Activated CD4-positive, alpha-beta T cell treated with anti-CD3 and anti-CD28 coated beads, Interleukin-2, amount 10 ng/mL, durations not matched to agents 7 days and 5 days (primary cell): ENCODE measurements at places on chromosomes 5 and 9.

DNA sequence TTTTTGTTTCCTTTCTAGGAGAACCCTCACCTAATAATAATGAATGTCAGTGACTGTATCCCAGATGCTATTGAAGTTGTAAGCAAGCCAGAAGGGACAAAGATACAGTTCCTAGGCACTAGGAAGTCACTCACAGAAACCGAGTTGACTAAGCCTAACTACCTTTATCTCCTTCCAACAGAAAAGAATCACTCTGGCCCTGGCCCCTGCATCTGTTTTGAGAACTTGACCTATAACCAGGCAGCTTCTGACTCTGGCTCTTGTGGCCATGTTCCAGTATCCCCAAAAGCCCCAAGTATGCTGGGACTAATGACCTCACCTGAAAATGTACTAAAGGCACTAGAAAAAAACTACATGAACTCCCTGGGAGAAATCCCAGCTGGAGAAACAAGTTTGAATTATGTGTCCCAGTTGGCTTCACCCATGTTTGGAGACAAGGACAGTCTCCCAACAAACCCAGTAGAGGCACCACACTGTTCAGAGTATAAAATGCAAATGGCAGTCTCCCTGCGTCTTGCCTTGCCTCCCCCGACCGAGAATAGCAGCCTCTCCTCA is 87.1 kb downstream of the OSMR start:
- H3K27me3 ChIP-seq, result peaks cover 11% of the 10 kb centered on the region
- H3K36me3 ChIP-seq, result peaks cover 10% of the 10 kb centered on the region
- DNase-seq, result no peak

DNA sequence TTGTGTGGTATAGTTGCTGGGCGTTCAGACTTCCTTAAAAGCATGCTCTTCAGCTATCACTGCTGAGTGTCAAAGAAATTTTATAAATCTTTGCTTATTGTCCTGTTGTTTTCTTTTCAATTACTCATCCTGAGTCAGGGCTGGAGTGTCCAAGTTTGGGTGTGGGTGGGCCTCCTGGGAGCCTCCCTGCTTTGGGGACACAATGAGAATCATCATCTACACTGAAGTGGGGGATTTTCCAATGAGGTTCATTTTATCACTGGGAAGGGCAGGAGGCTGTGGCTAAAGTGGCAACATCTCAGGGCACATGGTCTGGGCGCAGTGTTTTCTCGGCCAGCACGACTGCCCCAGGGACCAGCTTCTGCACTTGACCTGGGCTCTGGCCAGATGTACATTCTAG is 19.5 kb downstream of the GFPT2 start:
- no peaks in the 10 kb centered on the region for H3K4me1 ChIP-seq
- H3K27ac ChIP-seq, result no peak overlapping the region
- H3K4me3 ChIP-seq, result no peak overlapping the region
- peaks cover 8% of the 10 kb centered on the region for H3K27me3 ChIP-seq

GRCh38 chr5:90301248-90301647 is 108.3 kb downstream of the CETN3 start:
- no peak overlapping the region for H3K4me3 ChIP-seq
- no peak overlapping the region for H3K27ac ChIP-seq
- no peaks in the 10 kb centered on the region for H3K36me3 ChIP-seq
- H3K27me3 ChIP-seq, result peaks cover 6% of the 10 kb centered on the region
- no peak for DNase-seq

DNA sequence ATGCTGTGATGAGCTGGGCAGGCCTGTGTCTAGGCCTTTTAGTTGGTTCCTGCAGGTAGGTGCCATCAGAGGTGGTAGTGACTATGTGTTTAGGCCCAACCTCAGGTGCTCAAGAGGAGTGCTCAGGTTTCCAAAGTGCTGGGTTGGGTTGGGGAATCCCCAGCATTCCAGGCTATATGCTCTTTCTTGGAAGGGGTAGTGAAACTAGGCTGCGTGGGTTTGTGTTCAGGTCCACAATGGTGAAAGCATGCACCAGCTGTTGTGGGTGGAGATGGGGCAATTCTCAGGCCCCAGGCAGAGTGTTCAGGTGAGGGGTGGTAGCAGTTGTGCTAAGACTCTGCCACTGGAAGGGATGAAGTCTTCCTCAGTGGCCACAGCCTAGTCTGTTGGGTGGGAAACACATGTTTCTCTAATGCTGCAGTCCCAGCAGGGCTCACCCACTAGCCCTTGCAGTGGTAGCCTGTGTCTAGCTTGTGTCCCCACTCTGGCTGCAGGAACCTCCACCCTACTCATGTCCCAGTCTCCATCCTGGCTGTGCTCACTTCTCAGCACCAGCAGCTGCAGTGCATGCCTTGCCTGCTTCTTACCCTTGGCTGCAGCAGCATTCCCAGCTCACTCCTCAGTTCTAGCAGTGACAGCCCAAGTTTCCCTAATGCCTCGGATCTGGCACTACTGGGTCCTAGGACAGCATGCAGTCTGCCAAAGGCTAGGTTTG is 78.9 kb downstream of the FAM170A start:
- no peaks in the 10 kb centered on the region for H3K36me3 ChIP-seq
- H3K4me3 ChIP-seq, result no peak overlapping the region
- no peak for DNase-seq
- H3K4me1 ChIP-seq, result no peaks in the 10 kb centered on the region
- H3K27ac ChIP-seq, result no peak overlapping the region

DNA sequence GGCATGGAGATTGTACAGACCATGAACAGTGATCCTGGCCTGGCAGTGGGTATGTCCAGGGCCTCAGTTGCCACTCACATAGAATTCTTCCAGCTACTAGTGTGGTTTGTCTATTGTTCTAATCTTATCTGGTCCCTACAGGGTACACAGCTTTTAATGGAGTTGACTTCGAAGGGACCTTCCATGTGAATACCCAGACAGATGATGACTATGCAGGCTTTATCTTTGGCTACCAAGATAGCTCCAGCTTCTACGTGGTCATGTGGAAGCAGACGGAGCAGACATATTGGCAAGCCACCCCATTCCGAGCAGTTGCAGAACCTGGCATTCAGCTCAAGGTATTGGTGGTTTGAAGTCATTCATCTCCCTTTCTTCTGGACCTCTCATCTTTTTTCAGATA is 43.8 kb downstream of the THBS4 start:
- no peak overlapping the region for H3K27ac ChIP-seq
- no peak for DNase-seq
- no peaks in the 10 kb centered on the region for H3K27me3 ChIP-seq
- H3K4me1 ChIP-seq, result peaks cover 18% of the 10 kb centered on the region
- no peaks in the 10 kb centered on the region for H3K36me3 ChIP-seq
- no peak overlapping the region for H3K4me3 ChIP-seq

DNA sequence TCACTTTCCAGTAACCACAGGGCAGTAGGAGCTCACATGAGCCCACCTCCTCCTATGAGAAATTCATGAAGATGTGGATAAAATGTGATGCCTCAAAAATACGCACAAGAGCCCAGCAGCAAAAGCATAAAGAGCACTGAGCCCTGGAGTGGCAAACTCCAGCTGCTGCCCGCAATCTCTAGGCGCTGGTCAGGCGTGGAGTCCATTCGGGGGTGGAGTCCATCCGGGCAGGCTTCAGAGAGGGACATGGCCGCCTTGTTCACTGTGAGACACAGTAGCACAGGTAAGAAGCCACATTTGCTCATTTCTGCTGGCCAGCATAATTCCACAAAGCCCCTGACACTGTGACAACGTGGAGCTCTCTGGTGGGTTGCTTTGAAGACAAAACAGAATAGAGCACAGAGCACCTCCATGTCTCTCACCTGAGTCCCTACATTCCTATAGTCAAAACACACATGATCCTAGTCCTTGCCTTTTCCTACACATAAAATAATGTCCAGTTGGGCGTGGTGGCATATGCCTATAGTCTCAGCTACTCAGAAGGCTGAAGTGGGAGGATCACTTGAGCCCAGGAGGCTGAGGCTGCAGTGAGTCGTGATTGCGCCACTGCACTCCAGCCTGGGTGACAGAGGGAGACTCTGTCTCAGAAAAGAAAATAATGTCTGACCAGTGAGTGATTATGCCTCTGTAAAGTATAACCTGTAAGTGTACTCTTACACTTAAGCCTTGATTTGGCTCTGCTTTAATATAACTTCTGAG is 365.2 kb downstream of the GADD45G start:
- no peaks in the 10 kb centered on the region for H3K36me3 ChIP-seq
- peaks cover 6% of the 10 kb centered on the region for H3K27me3 ChIP-seq
- DNase-seq, result no peak
- H3K4me3 ChIP-seq, result no peak overlapping the region
- peaks cover 21% of the 10 kb centered on the region for H3K4me1 ChIP-seq
- H3K27ac ChIP-seq, result no peak overlapping the region

DNA sequence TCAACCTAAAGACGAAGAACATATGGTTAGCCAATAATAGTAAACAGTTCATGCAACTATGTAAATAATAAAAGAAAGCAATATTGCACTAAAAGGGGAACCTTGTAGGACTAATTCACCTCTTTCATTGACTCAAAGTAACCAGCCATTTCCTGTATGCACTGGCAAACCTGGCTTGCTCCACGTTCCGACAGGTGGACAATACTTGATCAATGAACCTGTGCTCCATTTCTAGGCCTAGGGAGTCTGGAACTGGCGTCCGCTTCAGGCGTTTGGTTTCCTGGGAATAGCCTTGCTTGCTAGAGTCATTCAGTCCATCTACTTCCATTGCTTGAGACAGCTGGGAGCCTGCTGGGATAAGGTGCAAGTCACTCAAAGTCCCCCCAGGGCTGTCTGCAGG is 41.6 kb downstream of the PTAR1 start:
- H3K36me3 ChIP-seq, result peaks cover 55% of the 10 kb centered on the region
- no peaks in the 10 kb centered on the region for H3K4me1 ChIP-seq
- no peak overlapping the region for H3K27ac ChIP-seq
- H3K27me3 ChIP-seq, result no peaks in the 10 kb centered on the region

- H3K36me3 ChIP-seq, result peaks cover 57% of the 10 kb centered on the region
- H3K27me3 ChIP-seq, result no peaks in the 10 kb centered on the region
These were observed 36.8 kb upstream of the TEX48 start for GRCh38 chr9:114718801-114719221.

- H3K27me3 ChIP-seq, result peaks cover 3% of the 10 kb centered on the region
- H3K36me3 ChIP-seq, result no peaks in the 10 kb centered on the region
- no peak for DNase-seq
- no peaks in the 10 kb centered on the region for H3K4me1 ChIP-seq
- H3K27ac ChIP-seq, result no peak overlapping the region
These were observed 10.4 kb upstream of the C5orf63 start for GRCh38 chr5:127083711-127084110.

GRCh38 chr5:36839489-36840476 is 36.8 kb upstream of the NIPBL start:
- H3K36me3 ChIP-seq, result no peaks in the 10 kb centered on the region
- peaks cover 17% of the 10 kb centered on the region for H3K27me3 ChIP-seq
- DNase-seq, result no peak
- no peak overlapping the region for H3K27ac ChIP-seq
- peaks cover 9% of the 10 kb centered on the region for H3K4me1 ChIP-seq
- no peak overlapping the region for H3K4me3 ChIP-seq

DNA sequence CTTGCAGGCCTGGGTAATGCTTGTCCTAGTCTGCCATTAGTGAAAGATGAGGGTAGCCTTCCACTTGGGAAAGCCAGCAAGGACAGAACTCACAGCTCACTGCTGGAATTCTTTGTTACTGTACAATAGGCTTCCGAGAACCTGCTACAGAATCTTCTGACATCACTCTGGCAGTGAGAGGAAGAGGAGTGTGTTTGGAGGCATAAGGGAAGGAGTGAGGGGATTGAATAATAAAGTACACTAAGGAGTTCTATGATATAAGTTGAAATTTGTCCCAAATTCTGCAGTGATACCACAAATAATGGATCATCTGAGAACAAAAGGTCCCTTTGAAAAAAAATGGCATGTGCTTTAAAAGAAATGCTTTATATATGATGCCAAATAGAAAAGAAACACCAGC is at the start of gene SPATA9:
Gene SPATA9, minus strand, starts transcription at position 101 of the 400 bp plus-strand sequence. CDS start 137 bp downstream, outside the sequence.
- H3K4me1 ChIP-seq, result no peaks in the 10 kb centered on the region
- no peak for DNase-seq
- no peaks in the 10 kb centered on the region for H3K36me3 ChIP-seq

DNA sequence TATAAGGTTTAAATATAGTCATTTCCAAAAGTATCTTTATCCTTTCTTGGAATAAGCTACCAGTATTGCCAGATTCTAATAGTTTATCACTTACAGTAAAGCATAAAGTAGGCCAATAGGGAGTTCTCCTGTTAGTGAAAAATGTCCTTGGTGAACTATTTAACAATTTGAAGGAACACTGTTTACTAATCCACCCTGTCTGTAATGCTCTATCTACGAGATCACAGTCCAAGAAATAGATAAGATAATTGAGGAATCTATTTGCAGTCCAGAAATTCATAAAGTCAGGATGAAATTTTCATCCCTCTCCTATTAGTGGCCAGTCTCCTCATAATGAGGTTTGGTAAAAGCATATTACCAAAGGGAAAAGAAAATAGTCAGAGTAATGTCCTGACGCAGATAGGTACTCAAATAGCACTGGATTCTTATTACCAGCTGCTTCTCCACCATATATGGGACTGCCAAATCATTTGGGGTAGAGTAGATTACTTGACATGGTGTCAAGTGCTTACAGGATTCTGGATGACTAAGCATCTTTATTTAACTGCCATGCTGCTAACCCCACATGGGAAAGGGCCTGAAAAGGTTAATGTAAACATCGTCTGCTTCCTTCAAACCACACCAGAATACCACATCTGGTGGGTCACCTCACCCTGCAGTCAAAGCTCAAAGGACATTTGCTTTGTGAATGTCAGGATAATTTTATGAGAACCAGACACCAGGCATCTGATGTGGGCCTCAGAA is 808.1 kb downstream of the EFNA5 start:
- no peak overlapping the region for H3K27ac ChIP-seq
- H3K36me3 ChIP-seq, result no peaks in the 10 kb centered on the region
- DNase-seq, result no peak

GRCh38 chr5:848671-849111 is 2.1 kb downstream of the ZDHHC11 start:
- H3K27ac ChIP-seq, result no peak overlapping the region
- no peaks in the 10 kb centered on the region for H3K36me3 ChIP-seq
- H3K4me3 ChIP-seq, result no peak overlapping the region
- H3K4me1 ChIP-seq, result no peaks in the 10 kb centered on the region
- H3K27me3 ChIP-seq, result no peaks in the 10 kb centered on the region
- DNase-seq, result no peak

- peaks cover 26% of the 10 kb centered on the region for H3K4me1 ChIP-seq
- no peak overlapping the region for H3K4me3 ChIP-seq
- no peak overlapping the region for H3K27ac ChIP-seq
- H3K36me3 ChIP-seq, result no peaks in the 10 kb centered on the region
These were observed 588.3 kb downstream of the EBF1 start for GRCh38 chr5:158511454-158511853.

DNA sequence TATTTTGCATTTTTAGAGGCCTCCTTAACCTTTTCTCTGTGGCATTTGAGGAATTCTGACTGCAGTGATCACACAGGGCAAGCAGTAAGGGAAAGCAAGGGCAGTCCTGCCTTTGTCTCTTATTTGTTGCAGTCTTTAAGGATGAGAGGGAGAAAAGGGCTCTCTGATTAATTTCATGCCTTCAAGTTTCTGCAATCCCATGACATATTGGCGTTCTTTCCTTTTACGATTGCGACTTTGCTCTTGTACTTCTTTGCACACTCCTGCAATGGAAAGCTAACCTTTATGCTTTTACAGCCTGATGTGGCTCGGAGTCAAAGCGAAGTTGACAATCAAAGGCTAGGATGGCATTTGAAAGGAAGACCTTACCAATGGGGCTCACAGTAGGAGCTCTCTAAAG is 698.4 kb downstream of the DNAH5 start:
- no peaks in the 10 kb centered on the region for H3K27me3 ChIP-seq
- H3K36me3 ChIP-seq, result no peaks in the 10 kb centered on the region
- no peak for DNase-seq

GRCh38 chr5:20157089-20157488 is 169.1 kb upstream of the CDH18 start:
- no peak for DNase-seq
- H3K27me3 ChIP-seq, result no peaks in the 10 kb centered on the region
- no peaks in the 10 kb centered on the region for H3K36me3 ChIP-seq
- no peak overlapping the region for H3K4me3 ChIP-seq
- H3K27ac ChIP-seq, result no peak overlapping the region
